ENCODE measurements at places on chromosomes 4 and X. TPM values are rescaled to one million over a fixed set of nuclear protein-coding genes. Genes with fewer than 3 reads are reported as not detected.

Gene RIBC1
- not detected for total RNA-seq

Gene MAGEE2
- total RNA-seq: not detected

Gene EFHC2
- total RNA-seq: 3.2 TPM

Gene UNC5C
- total RNA-seq: 12.0 TPM

Gene RBM46
- total RNA-seq: not detected

Gene GDPD2
- not detected for total RNA-seq

Gene NHS
- total RNA-seq: 8.3 TPM

DNA sequence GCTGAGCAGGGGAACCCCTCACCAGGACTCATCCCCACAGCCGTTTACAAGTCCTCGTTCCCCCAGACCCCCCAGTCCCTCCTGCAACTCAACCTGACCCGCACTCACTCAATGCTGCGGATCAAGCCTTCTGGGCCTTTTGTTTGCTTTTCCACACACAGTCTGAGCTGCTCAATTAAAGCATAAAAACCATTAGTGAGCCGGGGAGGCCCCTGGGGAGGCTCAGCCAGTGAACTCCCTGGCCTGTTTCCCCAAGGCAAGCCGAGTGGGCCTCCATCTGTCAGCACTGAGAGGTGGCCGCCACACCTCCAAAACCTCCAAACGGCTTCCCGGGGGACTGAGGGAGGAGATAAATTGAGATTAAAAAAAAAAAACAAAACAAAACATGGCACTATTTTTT lies 158.5 kb downstream of the SHOX start:
- DNase-seq: no peak

- no peak for DNase-seq
Measured at GRCh38 chrX:71917621-71918343, 7.1 kb downstream of the NHSL2 start.

DNA sequence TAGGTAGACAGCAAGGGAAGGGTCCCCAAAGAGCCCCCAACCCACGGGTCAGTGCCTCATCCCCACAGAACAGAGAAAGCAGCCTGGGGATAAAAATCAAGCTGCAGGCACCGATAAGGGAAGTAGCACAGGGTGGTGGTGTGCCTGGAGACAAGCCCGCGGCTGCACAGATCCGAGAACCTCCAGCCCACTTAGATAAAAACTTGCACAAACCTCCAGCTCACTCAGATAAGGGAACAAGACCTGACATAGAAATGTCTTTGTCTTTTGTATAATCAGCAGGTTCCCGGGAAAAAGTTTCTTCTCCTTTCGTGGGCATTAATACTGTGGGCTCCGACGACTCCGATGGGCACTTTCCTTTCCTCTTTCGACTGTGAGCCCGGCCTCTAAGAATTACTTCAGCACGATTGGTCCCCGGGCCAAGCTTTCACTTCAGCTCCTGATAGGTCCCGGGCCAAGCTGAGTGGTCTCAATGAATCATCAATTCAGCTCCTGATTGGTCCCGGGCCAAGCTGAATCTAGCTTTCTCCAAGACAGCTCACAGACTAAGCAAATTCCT lies 32.4 kb downstream of the PRDX4 start:
- DNase-seq: no peak

- no peak for DNase-seq
Measured at GRCh38 chr4:8545439-8545765, 34.8 kb upstream of the GPR78 start.

- no peak for DNase-seq
Measured at GRCh38 chr4:153509724-153510123, 43.6 kb downstream of the TMEM131L start.

DNA sequence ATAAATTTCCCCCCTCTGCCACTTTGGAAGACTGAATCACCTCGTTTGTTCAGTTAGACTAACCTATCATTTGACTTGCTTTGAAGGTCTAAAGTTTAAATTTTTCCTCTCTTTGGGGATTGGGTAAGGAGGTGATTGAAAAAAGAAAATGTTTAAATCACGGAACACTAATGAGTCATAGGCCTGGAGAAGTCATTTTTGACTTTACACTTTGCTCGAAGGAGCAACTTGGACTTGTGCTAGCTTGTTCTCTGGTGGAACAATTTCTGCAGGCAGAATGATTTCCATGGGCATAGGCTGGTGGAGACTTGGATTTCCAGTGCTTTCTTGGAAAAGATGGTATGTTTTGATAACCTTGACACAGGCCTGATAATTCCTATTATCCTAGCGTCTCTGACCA lies 10.5 kb upstream of the GLUD2 start:
- DNase-seq: no peak

GRCh38 chr4:15929540-15929939 lies 9.0 kb downstream of the FGFBP1 start:
- DNase-seq: no peak

DNA sequence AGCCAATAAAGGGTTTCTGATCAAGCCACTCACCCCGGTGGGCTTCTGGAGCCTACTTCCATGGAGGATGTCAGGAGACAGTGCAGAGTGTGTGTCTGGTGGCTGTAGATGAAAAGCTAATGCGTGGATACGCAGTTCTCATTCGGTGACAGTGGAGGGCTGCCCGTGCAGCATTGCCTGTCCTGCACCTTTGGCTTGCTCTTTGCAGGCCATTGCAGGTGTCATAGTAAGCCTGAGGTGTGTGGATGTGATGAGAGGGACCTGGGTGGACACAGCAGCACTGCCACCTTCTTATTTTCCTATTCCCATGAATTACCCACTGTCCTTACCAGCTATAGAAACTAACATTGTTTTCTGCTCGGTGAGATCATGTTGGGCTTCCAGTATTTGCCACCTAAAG lies 101.2 kb downstream of the STK32B start:
- peak; percentile 52 for DNase-seq

DNA sequence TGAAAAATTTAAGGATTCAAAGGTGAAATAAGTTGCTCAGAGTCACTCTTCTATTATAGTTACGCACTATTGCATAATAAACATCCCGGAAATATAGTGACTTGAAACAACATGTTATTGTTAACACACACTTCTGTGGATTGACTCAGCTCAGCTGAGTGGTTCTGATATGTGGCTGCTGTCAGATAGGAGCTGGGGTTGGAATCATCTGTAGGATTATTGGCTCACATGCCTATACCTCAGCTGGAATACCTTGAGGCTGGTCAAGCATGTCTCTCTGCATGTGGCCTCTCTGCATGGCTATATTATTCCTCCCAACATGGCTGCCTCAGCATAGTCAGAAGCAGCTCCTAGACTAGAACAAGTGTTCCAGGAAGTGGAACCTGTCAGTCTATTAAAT lies 486.7 kb upstream of the MAGEB2 start:
- no peak for DNase-seq

- DNase-seq: no peak
Measured at GRCh38 chrX:43559644-43560043, 96.5 kb upstream of the MAOA start.

DNA sequence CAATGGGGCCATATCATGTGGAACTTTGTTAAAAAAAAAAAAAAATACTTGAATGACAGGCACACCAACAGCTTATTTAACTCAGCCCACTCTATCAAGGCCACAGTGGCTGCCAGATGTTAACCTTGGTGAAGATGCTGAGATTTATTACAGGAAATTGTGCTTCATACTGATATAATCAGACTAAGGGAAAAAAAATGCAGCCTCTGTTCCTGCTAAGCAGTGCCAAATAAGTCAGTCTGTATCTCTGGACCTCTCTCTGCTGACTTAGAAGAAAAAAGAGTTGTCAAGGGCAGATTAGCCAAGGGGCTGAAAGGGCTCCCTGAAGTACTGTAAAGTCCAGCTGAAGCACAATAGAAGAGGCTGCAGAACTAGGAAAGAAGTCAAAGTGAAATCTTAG lies 677.7 kb upstream of the HTR2C start:
- no peak for DNase-seq

DNA sequence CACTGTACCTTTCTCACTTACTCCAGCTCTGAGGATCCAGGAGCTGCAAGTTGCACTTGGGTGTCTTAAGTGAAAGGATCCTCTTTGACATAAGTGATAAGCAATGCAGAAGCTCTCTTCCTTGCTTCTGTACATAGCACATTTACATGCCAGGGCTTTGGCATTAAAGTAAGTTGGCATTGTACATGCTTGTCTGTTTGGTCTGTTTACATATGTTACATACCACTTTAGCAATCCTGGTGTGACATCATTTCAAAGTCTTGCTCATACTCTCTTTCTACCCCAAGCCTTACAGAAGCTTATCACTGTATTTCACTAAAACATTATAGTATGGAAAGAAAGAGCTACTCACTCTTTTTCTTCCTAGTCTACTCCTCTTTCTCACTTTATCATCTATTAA lies 2548.3 kb downstream of the ARAP2 start:
- DNase-seq: no peak

- no peak for DNase-seq
Measured at GRCh38 chrX:20060961-20061748, 55.6 kb downstream of the MAP7D2 start.

- DNase-seq: no peak
Measured at GRCh38 chrX:107674480-107675364, 46.4 kb downstream of the PRPS1 start.

DNA sequence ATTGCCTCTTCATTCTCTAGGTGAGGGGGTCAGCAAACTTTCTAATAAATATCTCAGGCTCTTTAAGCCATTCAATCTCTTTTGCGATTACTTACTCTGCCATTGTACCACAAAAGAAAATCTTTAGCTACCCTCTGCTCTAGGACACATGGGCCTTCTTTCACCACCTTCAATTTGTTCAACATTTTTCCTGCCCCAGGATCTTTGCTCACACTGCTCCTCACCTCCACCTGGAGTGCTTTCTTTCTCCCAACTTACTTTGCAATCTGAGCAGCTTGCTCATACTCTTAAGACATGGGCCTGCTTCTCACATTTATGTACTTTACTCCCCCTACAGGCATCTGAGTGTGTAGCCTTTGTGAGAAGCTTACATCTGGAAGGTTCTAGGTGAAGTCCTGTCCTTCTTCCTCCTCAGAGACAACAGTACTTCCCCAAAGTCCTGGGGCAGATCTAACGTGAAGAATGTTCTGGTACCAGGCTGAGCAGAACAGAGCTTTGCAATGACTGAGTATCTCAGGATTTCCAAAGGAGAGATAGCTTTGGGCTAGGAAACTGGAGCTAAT lies 55.0 kb upstream of the PRDM5 start:
- no peak for DNase-seq

- no peak for DNase-seq
Measured at GRCh38 chr4:85370400-85371032, 104.4 kb upstream of the ARHGAP24 start.

- DNase-seq: no peak
Measured at GRCh38 chr4:4673070-4673469, 131.2 kb upstream of the STX18 start.

GRCh38 chrX:77900688-77901087 lies 1.4 kb downstream of the COX7B start:
- no peak for DNase-seq

GRCh38 chr4:32826169-32826568 lies 2106.0 kb downstream of the PCDH7 start:
- DNase-seq: no peak

DNA sequence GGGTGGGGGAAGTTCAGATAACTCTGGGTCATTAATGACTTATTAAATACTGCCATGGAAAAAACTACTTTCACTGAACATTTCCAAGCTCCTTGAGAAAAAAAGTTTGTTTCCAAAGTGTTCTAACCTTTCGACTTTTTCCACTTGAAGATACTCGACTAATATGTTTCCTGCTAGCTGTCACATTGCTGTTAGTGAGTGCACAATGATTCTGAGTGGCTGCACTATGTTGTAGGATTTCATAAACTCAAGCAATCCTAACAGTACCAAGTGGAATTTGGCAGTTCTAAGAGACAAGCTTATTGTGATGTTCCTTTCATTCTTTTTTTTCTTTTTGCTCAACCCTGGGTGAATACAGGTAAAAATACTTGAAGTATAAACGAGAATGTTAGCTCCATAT lies 33.4 kb downstream of the GRXCR1 start:
- DNase-seq: no peak

GRCh38 chrX:28188526-28188925 lies 207.3 kb upstream of the DCAF8L1 start:
- no peak for DNase-seq

DNA sequence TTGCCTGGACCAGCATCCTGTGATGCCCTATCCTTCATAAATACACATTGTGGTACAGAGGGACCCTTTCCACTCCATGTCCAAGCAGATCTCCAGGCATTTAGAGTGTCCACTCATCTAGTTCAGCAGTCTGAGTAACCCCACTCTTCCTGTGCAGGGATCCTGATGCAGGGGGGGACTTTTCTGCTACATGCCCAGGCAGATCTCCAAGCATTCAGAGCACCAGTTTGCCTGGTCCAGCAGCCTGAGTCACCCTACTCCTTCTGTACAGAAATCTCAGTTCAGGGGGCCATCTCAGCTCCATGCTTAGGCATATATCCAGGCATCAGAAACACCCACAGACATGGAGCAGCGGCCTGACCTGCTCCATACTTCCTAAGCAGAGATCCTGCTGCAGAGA lies 1089.8 kb downstream of the FAT4 start:
- no peak for DNase-seq

- no peak for DNase-seq
Measured at GRCh38 chrX:44432641-44433040, 89.2 kb upstream of the EFHC2 start.

- DNase-seq: no peak
Measured at GRCh38 chr4:54945838-54946237, 179.6 kb downstream of the KDR start.

DNA sequence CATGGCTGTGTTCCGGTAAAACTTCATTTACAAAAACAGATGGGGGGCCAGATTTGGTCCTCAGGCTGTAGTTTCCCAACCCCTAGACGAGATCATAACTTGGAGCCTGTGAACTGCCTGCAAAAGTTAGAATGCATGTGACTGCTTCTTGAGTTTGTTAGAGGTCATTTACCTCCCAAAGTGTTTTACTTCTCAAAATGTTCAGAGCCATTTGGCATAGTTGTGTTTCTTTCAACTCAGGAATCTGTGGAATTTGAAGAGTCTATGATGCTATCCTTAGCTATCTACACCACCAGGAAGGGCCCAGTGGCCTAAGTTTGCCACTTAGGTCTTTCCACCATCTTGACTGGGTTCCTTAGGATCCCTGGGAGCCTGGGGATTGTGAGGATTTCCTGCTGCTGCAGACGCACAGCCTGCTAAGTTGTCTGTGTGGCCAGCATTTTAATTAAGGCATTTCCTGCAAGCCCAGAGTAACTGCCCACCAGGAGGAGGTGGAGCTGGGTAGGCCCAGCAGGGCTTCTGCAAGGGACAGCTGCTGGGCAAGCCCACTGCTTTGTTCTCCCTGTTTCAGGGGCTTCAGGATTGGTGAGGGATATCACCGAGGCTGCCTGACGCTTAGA lies 53.1 kb downstream of the CCNI start:
- no peak for DNase-seq
